ENCODE measurements at places on chromosomes 5 and 9.

- no peak for DNase-seq
Measured at GRCh38 chr5:108946008-108946407, 198.3 kb downstream of the FER start.

DNA sequence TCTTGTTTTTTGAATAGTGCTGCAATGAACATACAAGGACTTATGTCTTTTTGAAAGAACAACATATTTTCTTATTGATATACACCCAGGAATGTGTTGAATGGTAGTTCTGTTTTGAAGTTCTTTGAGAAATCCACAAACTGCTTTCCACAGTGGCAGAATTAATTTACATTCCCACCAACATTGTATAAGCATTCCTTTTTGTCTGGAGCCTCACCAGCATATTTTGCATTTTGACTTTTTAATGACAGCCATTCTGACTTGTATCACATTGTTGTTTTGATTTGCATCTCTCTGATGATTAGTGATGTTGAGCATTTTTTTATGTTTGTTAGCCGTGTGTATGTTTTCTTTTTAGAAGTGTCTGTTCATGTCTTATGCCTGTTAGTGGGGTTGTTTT is 524.9 kb downstream of the SEMA5A start:
- no peak for DNase-seq

DNA sequence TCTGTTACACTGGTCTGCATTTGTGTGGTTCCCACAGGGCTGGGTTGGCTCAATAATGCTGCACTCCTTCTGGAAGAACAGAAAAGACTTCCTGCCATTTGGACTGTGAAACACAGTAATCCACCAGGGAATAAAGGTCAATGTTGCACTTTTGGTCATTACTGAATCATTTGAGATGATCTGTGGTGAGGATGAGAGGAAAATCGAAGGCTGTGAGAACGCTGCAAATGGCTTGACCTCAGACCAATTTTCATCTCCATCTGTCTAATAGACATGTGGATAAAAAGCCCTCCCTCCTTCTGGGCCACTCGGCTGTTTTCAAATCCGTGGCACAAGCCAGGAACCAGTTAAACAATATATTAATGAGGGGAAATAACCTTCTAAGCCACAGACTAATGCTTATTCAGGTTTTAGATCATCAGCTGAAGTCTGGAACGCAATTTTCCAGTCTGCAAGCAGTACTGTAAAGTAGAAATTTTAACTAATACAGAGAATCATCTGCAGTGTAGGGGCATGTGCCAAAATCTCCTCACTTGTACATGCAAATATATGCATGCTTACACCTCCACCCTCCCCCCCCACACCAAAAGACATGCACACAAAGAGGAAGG is 20.2 kb downstream of the TLE1 start:
- DNase-seq, result no peak

- DNase-seq, result no peak
Measured at GRCh38 chr5:108639366-108639765, 108.3 kb upstream of the FER start.

- no peak for DNase-seq
Measured at GRCh38 chr9:136297016-136297691, 6.7 kb downstream of the CCDC187 start.

GRCh38 chr5:41968153-41968723 is 43.2 kb downstream of the FBXO4 start:
- no peak for DNase-seq

- DNase-seq, result no peak
Measured at GRCh38 chr5:131983244-131983771, 28.1 kb downstream of the ACSL6 start.

- no peak for DNase-seq
Measured at GRCh38 chr5:44046619-44047364, 342.4 kb downstream of the FGF10 start.

GRCh38 chr5:67200809-67201562 is 4.4 kb upstream of the CD180 start:
- no peak for DNase-seq

- DNase-seq, result no peak
Measured at GRCh38 chr5:50751064-50751657, 84.7 kb downstream of the PARP8 start.

DNA sequence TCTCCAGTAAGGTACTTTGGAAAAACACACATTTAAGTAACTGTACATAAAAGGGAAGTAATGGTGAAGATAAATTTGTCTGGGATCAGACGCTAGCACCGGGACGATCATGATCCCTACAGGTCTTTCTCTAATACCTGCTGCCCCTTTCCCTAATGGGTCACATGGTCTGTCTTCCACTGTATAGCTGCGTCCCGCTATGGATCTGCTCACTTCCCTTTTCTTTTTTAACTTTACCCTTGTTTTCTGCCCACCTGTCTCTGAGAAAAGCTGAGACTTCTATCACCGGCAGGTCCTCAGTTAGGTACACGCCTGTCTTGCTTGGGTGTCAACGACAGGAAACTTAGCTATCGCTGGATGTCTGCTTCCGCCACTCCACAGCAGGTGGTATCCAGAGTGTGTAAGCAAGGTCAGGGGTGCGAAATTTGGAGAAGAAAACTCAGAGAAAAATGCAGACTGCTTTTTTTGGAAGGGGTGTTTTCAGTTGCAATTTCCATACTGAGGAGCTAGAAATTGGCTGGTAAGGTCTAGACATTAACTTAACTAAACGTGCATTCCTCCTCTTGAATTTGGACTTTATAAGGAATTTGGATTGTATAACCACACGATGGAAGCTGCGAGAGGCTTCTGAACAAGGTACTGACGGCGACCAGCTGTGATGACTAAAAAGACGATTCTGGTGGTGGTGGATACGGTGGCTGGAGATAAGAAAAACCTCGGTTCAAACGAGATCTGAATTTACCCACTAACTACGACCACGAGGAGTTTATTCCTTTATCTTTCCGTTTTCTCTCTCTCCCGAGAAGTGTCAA is 1.1 kb upstream of the ICE1 start:
- DNase-seq, result no peak

DNA sequence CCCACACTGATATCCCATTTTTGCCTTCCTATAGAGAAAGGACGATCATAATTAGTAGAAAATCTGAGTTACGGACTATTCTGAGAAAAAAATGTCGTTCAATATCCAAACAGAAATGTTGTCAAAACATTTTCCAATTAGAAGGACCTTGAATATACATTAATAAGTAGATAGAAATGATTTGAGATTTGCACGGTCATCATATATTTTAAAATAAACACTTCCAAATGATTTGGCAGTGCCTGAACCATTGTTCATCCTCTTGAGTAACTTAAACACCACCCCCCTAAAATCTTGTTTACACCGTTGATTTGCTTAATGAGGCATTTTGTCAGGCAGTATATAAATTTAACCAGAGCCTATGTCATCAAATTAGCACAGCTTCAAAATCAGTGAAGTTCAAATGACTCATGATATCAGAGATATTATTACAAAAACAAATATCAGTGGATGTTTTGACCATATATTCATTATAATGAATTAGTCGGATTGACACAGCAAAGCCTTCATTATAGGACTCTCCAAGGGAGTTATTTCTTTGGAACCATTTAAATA is 105.0 kb downstream of the ACTL7B start:
- DNase-seq, result no peak

- peak; percentile 41 for DNase-seq
Measured at GRCh38 chr9:113509463-113509862, 45.9 kb downstream of the RGS3 start.

GRCh38 chr9:103355000-103355399 is 359.9 kb downstream of the CYLC2 start:
- no peak for DNase-seq

DNA sequence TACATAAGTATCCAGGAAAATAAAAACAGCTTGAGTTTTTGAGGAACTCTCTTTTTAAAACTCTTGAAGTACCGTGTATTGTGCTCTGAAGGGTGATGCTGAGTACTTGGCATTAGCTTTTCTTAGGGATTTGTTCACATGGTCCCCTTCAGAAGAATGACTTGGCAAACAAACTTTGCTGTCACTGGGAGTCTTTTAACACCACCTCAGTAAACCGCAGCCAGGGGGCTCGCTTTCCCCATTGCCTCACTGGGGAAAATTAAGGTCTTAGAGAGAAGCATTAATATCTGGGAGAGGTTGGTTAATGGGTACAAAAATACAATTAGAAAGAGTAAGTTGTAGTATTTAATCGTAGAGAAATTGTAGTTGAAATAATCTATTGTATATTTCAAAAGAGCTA is 105.9 kb upstream of the DAP start:
- no peak for DNase-seq

- no peak for DNase-seq
Measured at GRCh38 chr9:123807251-123807650, 122.7 kb downstream of the DENND1A start.

- DNase-seq, result no peak
Measured at GRCh38 chr5:116455061-116455460, 119.6 kb downstream of the SEMA6A start.

DNA sequence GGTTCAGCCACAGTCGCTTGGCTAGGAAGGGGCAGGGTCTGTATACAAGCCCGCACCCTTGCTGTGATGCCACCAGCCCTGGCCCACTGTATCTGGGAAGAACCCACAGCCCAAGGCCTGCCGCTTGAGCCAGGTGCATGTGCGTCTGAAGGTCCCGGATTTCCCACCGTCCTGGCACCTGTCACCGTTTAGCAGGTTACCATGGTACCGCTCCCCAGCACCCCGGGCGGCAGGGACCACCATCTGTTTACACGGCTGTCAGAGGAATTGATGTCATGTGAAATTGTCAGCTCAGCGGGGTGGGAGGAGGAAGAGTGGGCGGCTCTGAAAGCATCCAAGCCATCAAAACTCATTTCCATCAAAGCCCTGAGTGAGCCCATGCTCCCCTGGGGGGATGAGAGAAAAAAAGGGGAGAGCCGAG is 92.7 kb downstream of the HRH2 start:
- DNase-seq, result no peak

DNA sequence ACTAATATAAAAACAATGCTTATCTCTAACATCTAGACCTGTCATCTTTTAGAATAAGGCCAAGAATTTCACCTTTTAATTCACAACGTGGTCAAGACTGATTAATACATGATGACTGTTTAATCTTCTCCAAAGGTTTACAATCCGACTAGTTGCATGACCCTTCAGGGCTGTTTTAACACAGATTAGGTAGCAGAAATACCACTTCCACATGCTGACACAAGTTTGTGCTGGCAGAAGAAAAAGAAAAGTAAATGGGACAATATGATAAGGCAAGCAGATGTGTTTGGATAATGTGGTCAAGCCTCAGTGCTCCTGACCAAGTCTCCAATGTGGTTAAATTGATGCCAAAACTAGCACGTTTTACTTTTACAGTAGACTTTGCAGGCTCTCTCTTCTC is 31.1 kb downstream of the SEMA6A start:
- DNase-seq, result peak; percentile 3

- DNase-seq, result peak; percentile 4
Measured at GRCh38 chr5:115686738-115687074, 60.9 kb upstream of the TMED7 start.

- no peak for DNase-seq
Measured at GRCh38 chr5:54254482-54255198, 55.7 kb downstream of the ARL15 start.

GRCh38 chr9:6897898-6898302 is 140.1 kb downstream of the KDM4C start:
- no peak for DNase-seq

- no peak for DNase-seq
Measured at GRCh38 chr9:135698236-135698635, 1.0 kb downstream of the SOHLH1 start.

- DNase-seq, result no peak
Measured at GRCh38 chr5:166505067-166505466, 1786.4 kb upstream of the WWC1 start.

- DNase-seq, result no peak
Measured at GRCh38 chr5:88732181-88732633, 150.8 kb downstream of the MEF2C start.

DNA sequence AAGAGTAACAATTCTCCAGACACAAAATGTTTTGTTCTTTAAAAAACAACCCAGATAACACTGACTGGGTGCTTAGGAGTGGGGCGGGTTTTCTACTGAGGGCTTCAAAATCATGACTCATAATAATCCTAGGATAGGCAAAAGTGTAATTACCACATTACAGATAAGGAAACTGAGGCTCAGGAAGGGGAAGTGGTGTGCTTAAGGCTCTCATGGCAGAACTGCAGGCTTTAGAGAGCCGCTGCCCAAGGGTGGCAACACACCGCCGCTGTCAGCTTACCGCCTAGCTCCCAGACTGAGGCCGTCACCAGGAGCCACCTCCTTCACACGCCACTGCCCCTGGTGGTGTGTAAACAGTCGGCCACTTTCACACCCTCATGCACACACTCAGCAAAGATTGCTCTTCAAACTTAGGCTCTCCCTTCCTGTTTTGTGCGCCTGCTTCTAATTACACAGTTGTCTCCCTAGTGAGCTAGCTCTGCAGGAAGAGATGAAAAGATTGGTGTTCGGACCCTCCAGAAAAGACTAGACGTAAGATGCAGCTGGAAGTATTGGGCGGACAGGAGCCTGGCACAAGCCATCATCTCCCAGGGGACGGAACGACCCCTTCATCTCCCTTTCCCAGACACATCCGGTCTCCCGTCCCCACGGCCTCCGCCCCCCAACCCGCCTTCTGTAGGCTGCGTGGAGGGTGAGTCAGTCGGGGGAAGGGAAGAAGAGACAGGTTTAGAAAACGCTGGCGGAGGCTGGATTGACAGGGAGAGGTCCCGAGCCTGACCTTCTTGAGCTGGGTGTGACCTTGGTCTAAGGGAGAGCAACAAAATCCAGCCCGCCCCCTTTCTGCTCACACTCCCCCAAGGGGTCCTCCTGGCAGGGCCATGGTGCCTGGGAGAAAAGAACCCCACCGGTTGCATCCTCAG is 162.7 kb downstream of the SYK start:
- DNase-seq, result no peak

DNA sequence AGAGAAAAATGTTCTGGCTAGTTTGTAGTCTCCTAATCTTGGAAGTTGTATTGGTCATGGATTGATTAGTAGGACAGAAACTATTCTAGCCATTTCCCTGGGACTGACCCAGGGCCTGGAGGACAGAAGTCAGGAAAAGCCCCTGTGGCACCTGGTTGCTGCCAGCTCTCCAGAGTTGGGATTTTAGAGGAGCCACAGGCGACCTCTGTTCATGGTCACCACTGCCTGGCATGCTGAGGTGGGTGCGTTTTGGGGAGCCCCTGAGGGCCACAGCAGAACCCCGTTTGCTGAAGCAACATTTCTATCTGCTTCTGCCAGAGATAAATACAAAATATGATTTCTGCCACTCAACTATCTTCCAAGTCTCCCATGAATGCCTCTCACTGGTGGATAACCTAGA is 7.6 kb upstream of the MAPK9 start:
- DNase-seq, result no peak

DNA sequence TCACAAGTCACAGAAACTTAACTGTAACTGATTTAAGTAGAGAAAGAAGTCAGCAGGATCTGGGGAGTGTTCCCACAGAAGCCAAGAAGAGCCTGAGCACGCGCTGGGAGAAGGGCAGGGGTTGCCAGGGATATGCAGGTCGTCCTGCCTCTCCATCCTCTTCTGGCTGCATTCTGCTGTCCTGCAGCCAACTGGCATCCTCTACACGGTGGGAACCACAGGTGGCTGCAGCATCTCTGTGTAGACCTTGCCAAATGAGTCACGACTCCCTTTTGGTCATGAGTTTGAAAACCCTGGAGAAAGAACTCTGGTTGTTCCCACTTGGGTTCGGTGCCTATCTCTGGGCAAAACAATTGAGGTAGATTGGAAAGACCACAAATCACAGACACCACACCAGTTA is 38.4 kb upstream of the PCA3 start:
- DNase-seq, result no peak

Measured in BJ (cell line).